Activated T-cell treated with anti-CD3 and anti-CD28 coated beads for 4 hours (primary cell): ENCODE measurements at places on chromosomes 2 and 18.
A peak's percentile ranks its signal among the peaks of the same experiment; 100 is the strongest.

GRCh38 chr2:128003463-128003862 lies 24.4 kb downstream of the SAP130 start:
- DNase-seq, result no peak

GRCh38 chr2:204255526-204255925 lies 289.7 kb upstream of the PARD3B start:
- DNase-seq, result no peak

- DNase-seq, result no peak
Measured at GRCh38 chr2:71498261-71498701, 44.9 kb downstream of the DYSF start.

GRCh38 chr2:188305271-188305670 lies 13.6 kb downstream of the GULP1 start:
- DNase-seq, result no peak

- DNase-seq, result no peak
Measured at GRCh38 chr2:71675296-71675695, 221.9 kb downstream of the DYSF start.

GRCh38 chr18:48817021-48817461 lies 133.7 kb downstream of the SMAD7 start:
- DNase-seq, result no peak

DNA sequence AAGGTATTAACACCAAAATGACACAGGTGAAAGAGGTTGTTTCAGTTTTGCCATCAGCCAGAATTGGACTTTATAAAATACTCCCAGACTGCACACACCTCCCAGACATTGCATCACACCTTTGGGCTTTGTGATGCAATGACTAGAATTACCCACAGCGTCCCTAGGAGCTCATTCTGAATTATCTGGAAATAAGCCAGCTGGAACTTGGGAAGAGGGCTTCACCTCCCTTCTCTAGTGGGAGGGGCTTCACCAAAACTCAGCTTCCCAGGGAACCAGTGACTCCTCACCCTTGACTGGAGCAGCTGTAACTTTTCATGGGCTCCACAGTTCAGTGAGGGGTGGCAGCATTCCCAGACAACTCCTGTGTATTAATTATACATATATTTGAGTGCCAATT lies 83.1 kb upstream of the BZW1 start:
- DNase-seq, result no peak

DNA sequence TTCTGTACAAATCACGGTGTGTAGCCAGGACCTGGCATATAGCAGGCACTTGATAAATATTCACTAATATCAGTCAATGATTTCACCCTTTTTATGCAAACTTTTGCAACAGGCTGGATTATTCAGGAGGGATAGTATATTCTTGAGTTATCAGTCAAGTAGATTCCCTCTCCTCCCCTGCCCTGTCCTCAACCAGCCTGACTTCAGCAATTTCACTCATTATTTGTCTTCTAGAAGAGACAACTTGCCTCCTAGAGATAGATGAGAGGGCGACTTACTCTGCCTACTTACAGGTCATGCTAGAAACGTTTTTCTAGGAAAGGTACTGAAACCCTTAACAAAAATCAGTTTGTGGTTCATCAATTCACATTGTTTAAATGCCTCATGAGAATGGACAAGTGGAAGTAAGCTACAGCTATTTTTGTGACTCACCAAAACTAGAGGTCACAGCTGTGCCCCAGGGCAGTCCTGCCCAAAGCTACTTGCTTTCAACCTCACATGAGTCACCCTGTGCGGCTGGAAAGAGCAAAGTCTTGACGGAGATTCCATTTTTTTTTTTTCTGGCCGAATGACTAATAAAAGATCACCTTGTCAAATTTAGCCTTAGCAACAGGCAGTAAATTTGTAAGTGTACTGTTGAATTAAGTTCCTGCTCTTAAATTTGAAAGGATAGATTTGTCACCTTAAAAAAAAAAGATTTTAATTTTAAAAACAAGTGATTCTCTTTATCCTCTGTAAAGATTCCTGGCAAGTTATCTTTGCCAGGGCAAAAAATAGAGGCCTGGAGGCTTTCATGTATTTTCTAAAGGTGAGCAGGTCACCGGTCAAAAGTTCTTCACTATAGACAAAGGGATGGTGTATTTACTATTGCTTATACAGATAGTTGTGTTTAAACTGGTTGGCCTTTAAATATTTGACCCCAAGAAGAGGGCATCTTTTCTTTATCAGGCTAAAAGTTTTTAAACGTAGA lies 109.0 kb upstream of the SLC35G4 start:
- no peak for DNase-seq

- DNase-seq, result peak; percentile 8
Measured at GRCh38 chr2:69741229-69741574, 732 bp upstream of the ANXA4 start.

DNA sequence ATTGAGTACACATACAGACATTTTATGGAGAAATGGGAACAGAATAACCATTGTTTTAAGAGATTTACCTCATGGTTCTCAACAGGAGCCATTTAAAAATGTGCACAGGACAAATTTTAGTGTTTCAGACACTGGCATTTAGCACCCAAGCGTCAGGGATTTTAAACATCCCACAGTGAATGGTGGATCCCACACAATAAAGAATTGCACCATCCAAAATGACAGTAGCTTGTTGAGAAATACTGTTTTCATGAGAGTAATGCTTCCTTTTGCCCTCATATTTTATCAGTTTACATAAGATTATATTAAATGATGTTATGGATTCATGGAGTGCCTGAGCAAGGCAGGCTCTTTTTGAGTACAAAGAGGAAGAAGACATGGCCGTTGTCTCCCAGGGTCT lies 54.0 kb downstream of the MFSD6 start:
- no peak for DNase-seq

GRCh38 chr2:26270373-26270772 lies 25.6 kb downstream of the HADHB start:
- no peak for DNase-seq

- DNase-seq, result no peak
Measured at GRCh38 chr18:14933049-14933851, 185.3 kb downstream of the ANKRD30B start.

GRCh38 chr2:9762941-9763340 lies 80.3 kb upstream of the TAF1B start:
- no peak for DNase-seq

DNA sequence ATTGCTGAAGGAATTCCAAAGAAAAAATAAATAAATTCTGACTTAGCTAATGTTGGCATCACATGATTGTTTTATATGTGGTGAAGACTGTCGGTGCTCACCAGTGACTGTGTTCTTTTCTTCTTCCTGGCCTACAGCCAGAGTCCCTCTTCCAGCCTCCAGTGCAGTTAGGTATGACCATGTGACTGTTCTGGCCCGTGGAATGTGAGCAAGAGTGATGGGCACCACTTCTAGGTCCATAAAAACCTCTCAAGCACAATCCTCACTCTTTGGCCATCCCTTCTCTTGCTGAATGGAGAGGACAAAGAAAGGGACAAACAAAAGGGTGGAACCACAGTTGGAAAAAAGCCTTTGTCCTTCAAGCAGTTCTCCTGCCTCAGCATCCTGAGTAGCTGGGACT lies 39.0 kb upstream of the BMPR2 start:
- no peak for DNase-seq

GRCh38 chr2:159106109-159106508 lies 137.7 kb downstream of the TANC1 start:
- no peak for DNase-seq

GRCh38 chr18:63763831-63764600 lies 11.2 kb upstream of the SERPINB7 start:
- DNase-seq, result no peak

DNA sequence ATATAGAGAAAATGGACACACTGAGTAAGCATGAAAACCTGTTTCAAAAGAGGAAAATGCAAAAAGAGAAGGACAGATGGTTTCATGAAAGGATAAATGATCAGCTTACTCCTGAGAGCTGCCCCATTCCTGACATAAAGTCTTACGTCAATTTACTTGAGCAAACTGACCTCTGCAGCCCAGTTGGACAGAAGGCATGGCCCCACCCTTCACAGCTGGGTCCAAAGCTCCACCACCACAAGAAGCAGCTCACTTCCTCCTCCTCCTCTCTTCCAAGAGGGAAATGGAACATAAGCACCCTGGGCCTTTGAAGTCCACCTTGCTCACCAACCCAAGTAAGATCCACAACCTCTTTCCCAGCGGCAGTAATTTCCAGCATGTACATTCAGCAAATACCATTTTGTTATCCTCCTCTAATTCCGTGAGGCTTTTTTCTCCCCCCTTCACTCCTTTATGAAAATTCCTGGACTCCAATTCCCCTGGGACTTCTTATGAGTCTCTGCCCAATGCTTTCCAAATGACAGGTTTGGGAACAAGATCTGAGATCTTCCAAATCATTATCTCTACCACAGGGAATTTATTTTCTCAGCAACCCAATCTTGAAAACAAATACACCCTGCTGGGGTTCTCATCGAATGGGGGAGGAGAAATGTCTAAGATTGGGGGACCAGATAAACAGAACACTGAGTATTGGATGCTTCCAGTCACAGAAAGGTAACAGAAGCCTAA lies 10.1 kb downstream of the COL4A4 start:
- no peak for DNase-seq

DNA sequence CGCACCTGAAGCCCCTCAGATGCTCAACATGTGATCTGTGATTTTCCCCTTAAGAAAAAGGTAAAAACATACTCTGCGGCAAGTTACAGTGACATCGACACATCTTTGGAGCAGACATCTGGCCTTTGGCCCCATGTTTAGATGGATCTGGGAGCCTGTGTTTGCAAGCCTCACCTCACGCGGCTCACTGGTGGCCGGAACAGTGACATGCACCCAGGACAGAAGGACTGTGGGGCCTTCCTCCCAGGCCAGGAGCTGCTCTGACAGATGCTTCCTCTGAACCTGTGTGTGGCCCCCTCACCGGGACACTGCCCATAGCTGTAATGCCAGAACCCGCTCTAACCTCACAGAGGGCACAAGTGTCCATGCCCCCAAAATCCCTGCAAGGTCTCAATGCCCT lies 13.1 kb downstream of the PASK start:
- DNase-seq, result no peak

DNA sequence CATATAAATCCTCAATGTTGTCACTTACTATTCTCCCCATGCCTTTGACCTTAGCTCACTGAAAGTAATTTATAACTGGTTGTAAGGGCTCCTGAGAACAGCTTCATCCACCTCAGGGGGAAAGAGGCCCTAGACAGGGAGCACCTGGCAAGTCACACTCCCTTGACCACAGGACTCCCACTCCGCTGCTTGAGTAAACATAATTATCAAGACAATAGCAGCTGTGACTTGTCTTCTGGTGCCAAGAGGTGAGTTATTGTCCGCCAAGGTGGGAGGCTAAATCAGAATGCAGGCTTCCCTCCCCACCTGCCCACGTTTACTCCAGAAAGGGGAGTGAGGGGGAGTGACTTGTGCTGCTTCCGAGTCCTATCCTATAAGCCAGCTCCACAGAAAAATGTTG lies 230.6 kb upstream of the LRATD1 start:
- DNase-seq, result no peak

DNA sequence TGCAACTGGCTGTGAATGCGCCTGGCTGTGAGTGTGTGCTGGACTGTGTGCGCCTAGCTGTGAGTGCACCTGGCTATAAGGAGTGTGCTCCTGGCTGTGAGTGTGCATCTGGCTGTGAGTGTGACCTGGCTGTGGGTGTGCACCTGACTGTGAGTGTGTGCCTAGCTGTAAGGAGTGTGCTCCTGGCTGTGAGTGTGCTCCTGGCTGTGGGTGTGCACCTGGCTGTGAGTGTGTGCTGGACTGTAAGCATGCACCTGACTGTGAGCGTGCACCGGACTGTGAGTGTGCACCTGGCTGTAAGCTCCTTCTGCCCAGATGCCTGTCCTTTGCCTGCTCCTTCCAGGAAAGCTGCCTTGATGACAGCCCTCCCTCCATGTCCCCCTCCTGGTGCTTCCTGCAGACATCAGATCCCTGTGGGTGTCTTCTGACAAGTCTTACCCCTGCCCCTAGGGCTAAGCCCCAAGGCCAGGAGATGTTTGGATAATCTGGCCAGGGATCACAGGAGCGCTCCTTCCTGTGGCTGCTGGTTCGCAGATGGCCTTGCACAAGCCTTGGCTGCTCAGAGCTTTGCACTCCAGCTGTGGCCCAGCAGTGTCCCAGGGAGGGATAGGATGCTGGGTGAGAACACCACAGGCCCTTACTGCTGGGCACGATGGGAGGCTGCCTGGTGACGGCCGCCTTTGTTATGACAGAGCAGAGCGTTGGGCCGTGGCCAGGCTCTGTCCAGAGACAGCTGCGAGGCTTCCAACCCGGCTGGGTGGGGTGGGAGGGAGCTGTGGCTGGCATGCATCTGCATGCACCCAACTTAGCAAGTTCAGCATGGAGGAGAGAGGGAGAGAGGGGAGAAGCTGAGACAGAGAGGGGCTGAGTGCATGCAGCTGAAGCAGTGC lies 89.9 kb downstream of the GLI2 start:
- DNase-seq, result no peak

DNA sequence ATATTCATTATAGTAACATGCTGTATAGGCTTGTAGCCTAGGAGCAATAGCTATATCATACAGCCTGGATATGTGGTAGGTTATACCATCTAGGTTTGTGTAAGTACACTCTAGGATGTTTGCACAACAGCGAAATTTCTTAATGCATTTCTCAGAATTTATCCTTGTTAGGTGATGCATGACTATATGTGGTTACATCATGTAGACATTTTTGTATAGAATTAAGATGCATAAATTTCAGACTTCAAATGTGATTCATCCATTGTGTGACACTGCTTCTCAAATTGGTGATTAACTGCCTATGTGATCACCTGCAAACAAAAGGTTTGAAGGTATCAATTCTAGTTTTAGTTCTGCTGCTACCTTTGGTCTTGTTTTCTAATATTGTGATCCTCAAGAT lies 1787.0 kb upstream of the PIK3C3 start:
- no peak for DNase-seq
